GM19239 (cell line): ENCODE measurements at places on chromosomes 7 and 10.

- DNase-seq = no peak
Measured at GRCh38 chr7:117605712-117606111, 125.9 kb downstream of the CFTR start.

- DNase-seq = no peak
Measured at GRCh38 chr7:132782777-132783640, 206.7 kb upstream of the PLXNA4 start.

DNA sequence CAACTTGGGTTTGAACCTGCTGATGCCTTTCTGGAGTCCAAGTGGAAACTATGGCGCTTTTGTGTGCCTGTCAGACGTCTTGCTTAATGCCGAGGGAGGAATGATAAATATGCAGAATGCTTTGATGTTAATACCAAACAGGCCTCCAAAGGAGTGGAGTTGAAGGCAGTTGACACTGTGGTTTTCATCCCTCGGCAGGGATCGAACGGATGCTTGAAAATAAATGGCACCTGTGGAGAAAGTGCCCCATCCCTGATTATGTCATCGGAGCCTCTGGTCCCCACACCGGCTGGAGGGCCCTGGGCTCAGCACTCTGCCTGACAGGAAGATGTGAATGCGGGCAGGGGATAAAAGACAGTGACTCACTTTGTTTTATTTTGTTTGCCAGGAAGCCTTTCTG is 148.7 kb upstream of the GPR26 start:
- no peak for DNase-seq

DNA sequence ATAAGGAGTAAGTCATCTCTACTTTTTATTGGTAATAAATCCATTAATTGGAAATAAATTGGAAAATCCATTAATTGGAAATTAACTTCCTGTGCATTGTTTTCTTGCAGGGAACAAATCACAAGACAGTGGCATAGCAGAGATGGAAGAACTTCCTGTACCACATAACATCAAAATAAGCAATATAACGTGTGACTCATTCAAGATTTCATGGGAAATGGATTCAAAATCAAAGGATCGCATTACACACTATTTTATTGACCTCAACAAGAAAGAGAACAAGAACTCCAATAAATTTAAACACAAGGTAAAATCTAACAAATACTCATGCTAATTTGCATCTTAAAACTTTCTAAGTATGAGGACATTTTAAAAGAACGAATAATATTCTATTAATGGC is 57.8 kb downstream of the PHYHIPL start:
- no peak for DNase-seq

DNA sequence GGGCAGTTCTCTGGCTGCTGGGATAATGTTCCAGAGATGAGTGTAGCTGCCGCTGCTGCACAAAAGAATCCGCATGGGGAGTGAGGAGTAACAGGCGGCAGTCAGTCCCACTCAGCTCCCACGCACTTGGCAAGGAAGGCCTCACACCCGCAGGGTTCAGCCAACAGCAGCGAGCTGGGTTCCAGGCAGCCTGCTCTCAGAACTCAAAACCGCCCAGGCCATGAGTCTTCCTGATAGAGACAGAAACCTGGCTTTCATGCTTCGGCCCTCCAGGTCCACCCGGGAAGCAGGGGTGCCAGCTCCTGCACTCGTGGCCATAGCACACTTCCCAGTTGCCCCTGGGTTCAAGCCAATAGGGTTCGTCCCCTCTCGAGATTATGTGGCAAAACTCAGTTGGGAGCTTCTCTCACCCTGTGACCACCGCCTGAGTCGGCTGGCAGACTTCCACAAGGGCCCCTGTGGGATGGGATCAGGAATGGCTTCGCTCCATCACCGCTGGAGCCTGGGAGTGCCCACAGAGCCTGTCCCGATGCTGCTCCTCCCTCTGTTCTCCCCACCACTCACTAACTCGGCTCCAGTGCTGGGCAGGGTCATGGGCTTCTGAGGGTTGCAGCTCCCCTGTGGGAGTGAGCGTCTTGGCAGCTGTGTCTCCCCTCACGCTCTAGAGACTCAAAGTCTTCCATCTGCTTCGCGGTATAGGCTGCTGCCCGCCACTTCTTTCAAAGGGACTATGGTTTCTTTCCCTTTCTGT is 20.6 kb downstream of the CLRN3 start:
- DNase-seq = no peak

- DNase-seq = no peak
Measured at GRCh38 chr7:63070696-63071095, 928.0 kb upstream of the ZNF722 start.

DNA sequence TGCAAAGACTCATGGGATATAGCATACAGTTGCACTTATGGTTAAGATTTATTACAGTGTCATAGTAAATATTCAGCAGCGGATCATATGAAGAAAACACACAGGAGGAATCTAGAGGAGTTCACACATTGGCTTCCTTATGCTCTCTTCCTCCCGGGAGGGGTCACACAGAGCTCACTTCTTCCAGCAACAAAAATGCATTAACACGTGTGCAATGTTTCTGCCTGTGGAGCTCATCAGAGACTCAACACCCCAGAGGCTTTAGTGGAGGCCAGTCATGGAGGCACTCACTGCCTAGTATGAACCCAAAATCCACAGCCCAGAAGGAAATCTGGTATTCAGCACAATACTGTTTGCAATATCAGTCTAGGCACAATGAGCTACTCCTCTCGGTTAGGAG is 202.8 kb upstream of the PRSS1 start:
- DNase-seq = no peak

DNA sequence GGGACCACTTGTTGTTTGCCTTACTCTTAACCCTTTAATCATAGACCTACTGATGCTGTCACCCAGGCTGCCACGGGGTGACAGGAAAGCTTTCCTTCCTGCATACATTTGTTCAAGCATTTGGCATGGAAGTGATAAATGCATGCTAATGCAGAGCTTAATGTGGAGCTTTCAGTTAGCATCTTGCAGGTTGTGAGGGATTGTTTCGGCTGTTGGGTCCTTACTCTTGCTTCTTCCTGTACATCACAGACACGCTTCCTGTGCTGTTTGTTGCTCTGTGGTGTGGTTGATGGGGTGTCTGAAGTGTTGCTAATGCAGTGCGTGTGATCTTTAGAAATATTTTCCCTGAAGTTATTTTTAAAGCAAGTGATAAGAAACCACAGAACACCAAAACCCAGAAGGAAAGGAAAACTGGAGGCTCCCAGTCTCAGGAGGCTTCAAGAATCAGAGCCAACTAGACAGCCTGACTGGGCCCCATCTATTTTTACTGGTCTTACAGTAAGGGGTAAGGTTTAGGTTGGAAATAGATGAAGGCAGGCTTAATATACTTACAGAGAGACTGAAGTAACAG is 143.1 kb downstream of the CHN2 start:
- no peak for DNase-seq

- no peak for DNase-seq
Measured at GRCh38 chr10:79331709-79332108, 15.6 kb upstream of the PPIF start.

- DNase-seq = no peak
Measured at GRCh38 chr7:50803359-50804337, 21.0 kb upstream of the GRB10 start.
